ENCODE measurements at places on chromosomes 2 and 18.

- no peak for DNase-seq
These were observed 395.6 kb upstream of the TRIB2 start for GRCh38 chr2:12320991-12321641.

DNA sequence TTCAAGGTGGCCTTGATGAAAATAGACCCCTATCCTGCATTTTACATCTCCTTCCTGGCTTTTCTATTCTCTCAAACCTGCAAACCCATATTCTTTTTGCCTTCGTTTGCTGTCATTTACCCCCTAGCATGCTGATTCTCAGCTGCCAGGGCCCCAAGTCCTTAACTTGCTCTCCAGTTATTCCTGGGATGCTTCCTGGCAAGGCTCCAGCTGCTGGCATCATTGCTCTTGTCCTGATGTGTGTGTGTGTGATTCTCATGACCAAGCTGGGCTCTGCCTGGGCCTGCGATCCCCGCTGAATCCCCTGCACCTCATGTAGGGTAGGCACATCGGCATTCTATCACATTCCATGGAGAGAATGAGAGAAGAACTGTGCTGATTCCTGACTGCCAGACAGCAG lies 11.9 kb downstream of the NPAS2 start:
- no peak for DNase-seq

- DNase-seq: no peak
These were observed 81.4 kb downstream of the KCNS3 start for GRCh38 chr2:17959833-17960232.

GRCh38 chr2:238136820-238137537 lies 1.5 kb upstream of the KLHL30 start:
- no peak for DNase-seq

GRCh38 chr18:11027862-11028261 lies 121.5 kb downstream of the PIEZO2 start:
- no peak for DNase-seq

DNA sequence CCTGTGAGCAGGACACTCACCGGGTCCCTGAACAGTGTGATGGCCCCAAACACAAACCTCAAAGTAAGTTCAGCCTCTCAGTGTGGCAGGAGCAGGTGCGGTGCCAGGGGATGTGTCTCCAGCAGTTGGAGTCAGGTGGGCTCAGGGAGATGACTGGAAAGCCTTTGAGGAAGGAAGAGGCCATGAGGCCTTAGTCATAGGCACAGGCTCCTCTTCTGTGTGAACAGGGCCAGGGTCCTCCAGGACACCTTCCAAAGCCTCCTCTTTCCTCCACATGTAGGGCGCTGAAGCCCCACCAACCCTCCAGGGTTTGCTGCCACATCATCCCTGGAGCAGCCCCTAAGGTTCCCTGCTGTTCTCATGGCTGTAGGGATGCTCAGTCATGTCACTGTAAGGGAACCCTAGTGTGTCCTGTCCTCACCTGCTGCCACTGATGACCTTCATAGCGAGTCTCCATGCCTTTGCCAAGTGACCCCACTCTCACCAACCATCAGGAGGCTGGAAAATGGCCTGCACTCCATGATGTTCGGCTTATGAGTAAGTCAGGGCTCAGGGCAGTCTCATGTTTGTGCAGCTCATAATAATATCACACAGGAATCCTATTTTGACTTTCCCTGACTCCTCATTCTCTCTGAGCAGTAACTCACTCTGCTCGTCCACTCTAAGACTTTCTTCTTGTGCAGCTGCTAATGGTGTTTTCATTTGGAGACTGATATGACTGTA lies 1152.9 kb downstream of the RPIA start:
- no peak for DNase-seq

GRCh38 chr18:36381075-36381474 lies 83.6 kb downstream of the FHOD3 start:
- DNase-seq: no peak

DNA sequence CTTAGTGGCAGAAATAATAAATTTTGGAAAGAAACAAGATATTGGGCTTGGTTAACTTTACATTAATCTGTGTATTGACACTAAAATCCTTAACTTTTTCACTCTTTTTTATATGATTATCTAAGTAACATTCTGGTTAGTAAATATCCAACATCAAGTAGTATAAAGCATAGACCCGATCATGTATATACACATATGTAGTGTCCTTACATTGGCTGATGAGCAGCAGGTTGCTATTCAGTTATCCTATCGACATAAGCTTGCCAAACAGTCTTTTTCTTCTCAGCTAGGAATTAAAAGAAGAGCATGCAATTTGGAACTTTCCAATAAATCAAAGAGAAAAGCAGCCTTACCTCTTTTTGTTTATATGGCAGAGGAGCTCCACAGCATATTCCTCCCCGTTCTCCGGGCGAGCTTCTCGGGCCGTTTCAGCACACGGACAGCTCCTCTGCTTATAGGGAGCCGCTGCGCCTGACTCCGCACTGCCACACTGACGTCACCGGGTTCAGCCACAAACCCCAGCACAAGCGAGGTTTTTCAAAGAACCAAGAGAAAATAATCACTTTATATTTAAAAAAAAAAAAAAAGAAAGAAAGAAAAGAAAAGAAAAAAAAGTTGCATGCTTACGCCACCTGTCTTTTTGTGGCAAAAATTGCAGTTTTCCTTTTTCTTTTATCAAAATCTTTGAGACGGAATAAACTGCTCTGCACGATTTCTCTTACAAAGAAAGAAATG lies at the start of gene SCG2:
Gene SCG2 (minus strand): TSS at position 430 of the 735 bp plus-strand sequence. CDS start 3,079 bp downstream, outside the sequence.
- peak; percentile 67 for DNase-seq

Measured in nucleus accumbens (tissue), 56 donors.